CD4-positive, alpha-beta T cell treated with Interferon alpha-2 for 1 hour (primary cell): ENCODE measurements at places on chromosomes 6 and 20.

GRCh38 chr6:113763876-113764275 lies 93.3 kb upstream of the MARCKS start:
- DNase-seq, result peak; percentile 44

GRCh38 chr20:52127309-52127708 lies 64.3 kb downstream of the ZFP64 start:
- DNase-seq, result no peak

- DNase-seq, result no peak
Observed at GRCh38 chr6:115467726-115468125, 593.0 kb downstream of the FRK start.

GRCh38 chr20:62299666-62300236 lies 3.0 kb upstream of the ADRM1 start:
- DNase-seq, result no peak

DNA sequence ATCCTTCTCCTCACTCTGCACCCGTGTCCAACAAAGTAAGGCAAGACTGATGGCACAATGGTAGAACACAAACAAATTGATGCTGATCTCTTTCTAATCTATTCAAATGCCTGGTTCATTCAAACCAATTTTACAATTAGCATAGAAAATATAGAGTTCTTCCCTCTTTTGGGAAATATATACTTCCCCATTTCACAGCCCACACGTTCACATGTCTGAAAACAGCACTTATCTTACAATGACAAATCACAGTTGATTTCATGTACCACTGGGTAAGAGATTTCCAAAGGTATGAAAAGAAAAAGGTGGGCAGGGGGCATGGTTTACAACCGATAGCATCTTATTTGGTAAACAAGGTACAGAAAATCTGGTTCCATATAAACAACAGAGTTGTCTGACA lies 137.6 kb downstream of the RNGTT start:
- DNase-seq, result no peak

- no peak for DNase-seq
Observed at GRCh38 chr6:99341862-99342455, 7.5 kb downstream of the FAXC start.

GRCh38 chr20:36852187-36852586 lies 23.8 kb upstream of the TLDC2 start:
- no peak for DNase-seq

DNA sequence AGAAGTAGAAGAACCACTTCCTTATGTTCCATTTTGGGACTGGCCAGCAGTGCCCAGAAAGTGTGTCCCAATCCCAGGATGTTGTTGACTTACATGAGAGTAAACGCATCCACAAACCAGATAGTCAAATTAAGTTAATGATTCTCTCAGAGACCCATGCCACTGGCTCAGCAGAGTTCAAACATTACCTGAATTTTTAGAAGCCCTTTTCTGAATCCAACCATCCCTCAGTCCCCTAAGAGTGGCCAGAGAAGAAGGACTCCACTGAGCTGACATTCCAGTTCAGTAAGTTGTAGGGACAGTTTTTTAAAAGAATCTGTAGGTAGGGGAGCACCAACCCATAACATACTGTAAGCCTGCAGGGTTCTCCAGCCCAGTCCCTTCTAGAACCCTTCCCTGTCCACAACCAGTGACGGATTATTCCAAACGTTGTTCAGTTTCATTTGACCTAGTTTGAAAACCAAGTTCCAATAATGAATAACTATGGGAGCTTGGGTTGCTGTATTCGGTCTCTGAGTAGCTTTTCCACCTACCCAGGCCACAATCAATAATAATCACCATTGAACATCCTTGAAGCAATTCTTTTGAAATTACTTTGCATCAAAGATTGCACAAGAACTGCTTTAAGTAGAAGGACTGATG lies 153.0 kb downstream of the LPA start:
- no peak for DNase-seq

DNA sequence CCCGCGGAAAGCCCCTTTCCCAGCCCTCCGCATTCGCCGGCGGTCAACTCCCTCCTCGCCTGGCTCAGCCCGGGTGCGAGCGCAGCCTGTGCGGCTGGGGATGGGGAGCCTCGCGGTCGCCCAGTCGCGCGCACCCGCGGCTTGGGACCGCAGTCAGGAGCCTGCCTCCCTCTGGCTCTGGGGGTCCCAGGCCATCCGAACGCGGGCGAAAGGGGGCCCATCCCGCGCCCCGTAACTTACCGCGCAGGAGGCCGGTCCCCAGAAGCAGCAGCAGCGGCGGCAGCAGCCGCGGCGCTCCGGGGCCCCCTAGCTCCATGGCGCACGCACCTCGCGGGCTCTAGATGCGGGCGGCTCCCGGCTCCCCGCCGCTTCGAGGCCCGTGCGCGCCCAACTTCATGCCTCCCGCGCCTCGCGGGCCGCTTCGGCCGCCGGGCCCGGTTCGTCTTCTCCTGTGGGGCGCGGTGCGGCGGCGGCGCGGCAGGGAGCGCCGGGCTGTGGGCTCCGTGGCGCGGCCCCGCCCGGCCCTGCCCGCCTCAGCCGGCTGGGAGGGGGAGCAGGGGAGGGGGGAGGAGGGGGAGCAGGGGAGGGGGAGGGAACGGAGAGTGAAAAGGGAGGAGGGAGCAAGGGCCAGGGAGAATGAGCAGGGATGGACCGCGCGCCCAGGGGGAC lies at the start of gene CHRNA4:
CHRNA4 (minus strand) TSS at position 500 of the 669 bp plus-strand sequence; CDS start at position 316, 184 bp downstream.
- no peak for DNase-seq

GRCh38 chr6:132651062-132651461 lies 7.9 kb downstream of the TAAR1 start:
- DNase-seq, result no peak

DNA sequence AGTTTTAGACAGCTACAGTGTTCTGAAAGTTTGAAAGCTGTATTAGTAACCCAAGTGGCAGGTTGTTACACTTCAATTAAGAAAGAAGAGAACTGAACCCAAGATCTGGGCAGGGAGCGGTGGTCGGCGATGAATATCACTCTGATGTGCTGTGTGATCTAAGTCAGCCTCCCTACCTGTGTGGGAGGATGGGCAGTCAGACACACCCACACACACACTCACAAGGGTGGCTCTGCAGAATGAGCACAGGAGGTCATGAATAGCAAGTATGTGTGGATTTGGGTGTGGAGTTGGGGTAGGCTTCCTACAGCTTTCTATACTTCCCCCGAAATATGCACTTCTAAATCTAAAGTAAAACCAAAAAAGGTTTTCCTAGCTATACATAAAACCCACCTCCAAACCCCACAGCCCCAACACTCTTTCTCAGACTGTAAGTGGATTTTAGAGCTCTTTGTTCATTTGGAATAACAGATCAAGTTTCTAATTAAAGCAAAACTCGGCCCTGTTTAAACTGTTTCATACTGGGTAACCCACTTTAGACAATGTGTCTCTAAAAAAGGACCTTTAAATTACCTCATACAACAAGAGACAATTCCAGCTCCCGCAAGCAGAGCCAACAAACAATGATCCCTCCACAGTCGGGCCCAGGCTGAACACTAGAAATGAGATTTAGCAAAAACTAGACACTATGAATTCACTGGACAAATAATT lies 19.4 kb downstream of the TNFRSF21 start:
- DNase-seq, result no peak

DNA sequence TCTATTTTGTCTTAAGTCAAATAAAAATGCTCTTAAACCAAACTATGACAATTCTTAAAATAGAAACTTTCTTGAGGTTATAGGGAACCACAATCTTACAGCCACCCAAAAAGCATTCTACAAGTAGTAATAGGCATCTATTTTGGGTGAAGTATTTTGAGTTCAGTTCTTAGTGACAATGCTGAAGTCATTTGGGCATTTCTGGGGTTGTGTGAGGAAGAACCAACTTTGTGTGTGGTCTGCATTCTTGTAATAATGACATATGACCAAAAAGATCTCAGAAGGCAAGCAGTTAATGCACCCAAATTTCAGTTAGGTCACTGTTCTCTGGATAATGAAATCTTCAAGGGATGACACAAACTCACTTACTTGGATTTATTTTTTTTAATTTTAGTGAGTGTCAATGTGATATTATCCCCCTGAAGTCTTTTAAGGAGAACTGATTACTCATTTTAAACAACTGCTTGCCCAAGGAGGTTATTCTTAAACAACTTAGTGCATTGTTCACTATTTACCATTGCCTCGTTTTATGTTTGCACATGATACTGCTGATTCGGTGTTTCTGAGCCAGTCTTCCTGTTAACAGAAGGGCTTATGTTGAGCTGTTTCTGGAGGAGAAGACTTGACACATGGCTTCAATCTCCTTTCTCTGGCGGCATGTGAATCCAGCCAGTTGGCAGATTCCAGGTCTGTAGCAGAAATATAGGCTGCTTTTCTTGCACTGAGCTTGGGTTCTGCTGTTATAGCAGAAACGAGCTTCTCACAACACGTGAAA lies 618.9 kb downstream of the BCKDHB start:
- DNase-seq, result no peak

- DNase-seq, result no peak
Observed at GRCh38 chr6:27605401-27606342, 132.8 kb upstream of the ZNF184 start.

GRCh38 chr6:130212215-130212874 lies 10.4 kb downstream of the SAMD3 start:
- DNase-seq, result no peak

- DNase-seq, result peak; percentile 4
Observed at GRCh38 chr6:14681699-14682487, 564.0 kb upstream of the JARID2 start.
